ENCODE measurements at places on chromosomes 11 and 22. TPM values are rescaled to one million over a fixed set of nuclear protein-coding genes. Genes with fewer than 3 reads are reported as not detected.

RTN4RL2 gene
- total RNA-seq, result 0.27 TPM

DMC1 gene
- total RNA-seq, result 14.2 TPM

- peaks cover 65% of the 10 kb centered on the region for H3K36me3 ChIP-seq
- H3K4me1 ChIP-seq, result peaks cover 55% of the 10 kb centered on the region
Measured at GRCh38 chr11:65119670-65119995, 2.1 kb upstream of the ZNHIT2 start.

- H3K27me3 ChIP-seq, result peaks cover 7% of the 10 kb centered on the region
- no peaks in the 10 kb centered on the region for H3K36me3 ChIP-seq
- no peaks in the 10 kb centered on the region for H3K4me1 ChIP-seq
- DNase-seq, result no peak
Measured at GRCh38 chr22:27111796-27112672, 454.6 kb downstream of the MIAT start.

DNA sequence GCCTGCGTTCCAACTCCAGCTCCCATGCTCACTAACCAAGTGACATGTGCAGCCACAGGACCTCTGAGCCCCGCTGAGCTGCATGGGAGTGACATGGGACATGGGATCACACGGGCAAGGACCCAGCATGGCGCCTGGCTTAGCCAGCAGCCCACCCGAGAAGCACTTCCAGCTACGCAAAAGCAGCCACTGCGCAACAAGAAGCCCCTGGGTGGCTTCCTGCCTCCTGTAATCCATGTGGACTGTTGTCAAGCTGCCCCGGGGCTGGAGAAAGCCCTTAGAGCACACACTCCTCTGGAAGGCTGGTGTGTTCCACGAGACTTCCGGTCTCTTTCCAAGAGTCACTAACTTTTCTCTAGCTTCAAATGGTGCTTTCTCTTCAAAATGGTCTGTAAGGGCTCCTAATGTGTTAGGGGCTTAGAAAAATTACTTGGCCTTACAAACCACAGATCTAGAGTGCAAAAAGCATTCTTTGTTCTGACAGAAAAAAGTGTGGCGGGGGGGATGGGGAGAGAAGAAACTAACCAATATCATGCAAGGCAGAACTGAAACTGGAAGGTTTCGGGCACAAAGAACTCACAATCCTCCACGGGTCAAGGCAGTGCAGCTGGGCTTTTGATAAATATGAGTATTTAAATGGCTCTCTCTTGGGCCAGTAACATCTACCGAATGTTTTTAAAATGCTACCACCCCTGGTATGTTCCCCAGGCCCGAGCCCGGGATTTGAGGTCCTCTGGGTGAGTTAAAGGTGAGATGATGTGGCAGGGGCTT, 5.5 kb downstream of the C11orf24 start:
- no peak for DNase-seq
- H3K4me1 ChIP-seq, result peaks cover 21% of the 10 kb centered on the region
- no peaks in the 10 kb centered on the region for H3K27me3 ChIP-seq
- H3K36me3 ChIP-seq, result peaks cover 39% of the 10 kb centered on the region

GRCh38 chr11:2691991-2692875, 7.6 kb downstream of the KCNQ1OT1 start:
- no peak for DNase-seq
- H3K4me1 ChIP-seq, result no peaks in the 10 kb centered on the region
- no peaks in the 10 kb centered on the region for H3K36me3 ChIP-seq

MS4A12 gene
- total RNA-seq, result not detected

- DNase-seq, result no peak
- no peaks in the 10 kb centered on the region for H3K4me1 ChIP-seq
- no peaks in the 10 kb centered on the region for H3K36me3 ChIP-seq
- no peaks in the 10 kb centered on the region for H3K27me3 ChIP-seq
- H3K27ac ChIP-seq, result no peak overlapping the region
Measured at GRCh38 chr11:100397401-100397800, 289.7 kb upstream of the ARHGAP42 start.

DNA sequence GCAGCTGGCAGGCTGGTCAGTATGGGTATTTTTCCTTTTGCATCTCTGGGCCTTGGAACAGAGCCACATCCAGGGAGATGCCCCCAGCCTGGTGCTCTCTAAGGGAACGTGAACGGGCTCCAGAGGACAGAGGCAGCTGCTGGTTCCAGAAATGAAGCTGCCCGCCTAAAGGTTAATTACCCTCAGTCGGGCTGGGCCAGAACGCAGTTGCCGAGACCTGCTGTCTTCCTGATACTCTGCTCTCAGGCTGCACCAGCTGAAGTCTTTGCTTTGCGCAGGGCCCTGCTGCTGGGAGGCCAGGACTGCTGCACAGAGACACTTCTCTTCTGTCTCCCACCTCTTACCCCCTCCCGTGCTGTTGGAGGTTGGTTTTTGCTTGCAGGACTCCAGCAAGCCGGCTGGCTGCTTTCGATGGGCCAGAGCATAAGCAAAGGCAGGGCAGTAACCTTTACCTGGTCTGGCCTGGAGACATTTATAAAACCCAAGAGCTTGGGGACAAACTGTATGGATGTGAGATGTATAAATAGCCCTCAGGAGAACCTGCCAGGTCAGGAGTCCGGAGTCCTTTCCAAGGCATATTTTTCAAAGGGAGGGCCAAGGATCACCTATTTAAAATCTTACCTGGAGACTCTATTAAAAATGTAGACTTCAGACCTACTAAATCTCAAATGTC, 197.1 kb downstream of the GRIK4 start:
- H3K27ac ChIP-seq, result no peak overlapping the region
- no peaks in the 10 kb centered on the region for H3K36me3 ChIP-seq
- H3K4me3 ChIP-seq, result no peak overlapping the region
- peaks cover 3% of the 10 kb centered on the region for H3K27me3 ChIP-seq
- no peak for DNase-seq
- H3K4me1 ChIP-seq, result no peaks in the 10 kb centered on the region

NPTXR gene
- total RNA-seq, result 0.83 TPM

GRCh38 chr22:37762389-37762836, 45.3 kb upstream of the GCAT start:
- DNase-seq, result no peak
- no peaks in the 10 kb centered on the region for H3K27me3 ChIP-seq
- H3K36me3 ChIP-seq, result peaks cover 5% of the 10 kb centered on the region
- H3K27ac ChIP-seq, result no peak overlapping the region
- H3K4me3 ChIP-seq, result no peak overlapping the region
- no peaks in the 10 kb centered on the region for H3K4me1 ChIP-seq

LYVE1 gene
- total RNA-seq, result not detected

DNA sequence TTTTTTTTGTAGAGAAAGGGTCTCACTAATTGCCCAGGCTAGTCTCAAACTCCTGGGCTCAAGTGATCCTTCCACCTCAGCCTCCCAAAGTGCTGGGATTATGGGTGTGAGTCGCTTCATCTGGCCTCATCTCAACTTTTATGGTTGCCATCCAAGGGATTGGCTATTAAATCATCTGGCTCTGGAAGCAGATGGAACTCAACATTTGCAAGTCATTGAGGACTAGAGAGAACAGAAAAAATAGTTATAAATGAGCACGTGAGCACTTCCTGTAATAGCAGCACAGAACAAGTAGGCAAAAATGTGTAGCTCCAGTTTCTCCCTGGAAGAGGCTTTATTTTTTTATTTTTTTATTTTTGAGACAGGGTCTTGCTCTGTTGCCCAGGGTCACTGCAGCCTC, 22.3 kb upstream of the PATL1 start:
- H3K27ac ChIP-seq, result no peak overlapping the region
- no peak overlapping the region for H3K4me3 ChIP-seq
- H3K4me1 ChIP-seq, result peaks cover 3% of the 10 kb centered on the region
- H3K36me3 ChIP-seq, result peaks cover 2% of the 10 kb centered on the region

HTATIP2 gene
- total RNA-seq, result 42.8 TPM

KRTAP5-8 gene
- total RNA-seq, result not detected

MRPL48 gene
- total RNA-seq, result 44.9 TPM

PES1 gene
- 123 TPM for total RNA-seq

DNA sequence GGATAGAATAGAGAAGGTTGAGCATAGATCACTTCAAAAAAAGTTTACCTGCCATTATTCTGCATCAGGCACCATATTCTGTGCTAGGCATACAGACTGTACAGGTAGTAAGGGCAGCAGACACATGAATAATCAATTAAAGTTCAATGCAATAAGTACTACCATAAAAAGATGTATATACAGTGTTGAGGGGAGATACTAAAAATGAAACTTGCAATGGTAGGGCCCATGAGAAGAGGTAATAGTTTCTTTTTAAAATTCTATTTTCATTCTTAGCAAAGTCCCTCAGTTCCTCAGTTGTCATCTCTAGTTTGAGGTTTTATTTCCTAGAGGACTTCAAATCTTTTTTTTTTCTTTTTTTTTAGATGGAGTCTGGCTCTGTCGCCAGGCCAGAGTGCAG, 819.9 kb downstream of the FAM181B start:
- H3K36me3 ChIP-seq, result no peaks in the 10 kb centered on the region
- DNase-seq, result no peak
- no peak overlapping the region for H3K27ac ChIP-seq
- H3K27me3 ChIP-seq, result no peaks in the 10 kb centered on the region
- peaks cover 4% of the 10 kb centered on the region for H3K4me1 ChIP-seq
- no peak overlapping the region for H3K4me3 ChIP-seq

CCND1 gene
- 2.8 TPM for total RNA-seq

ARHGAP20 gene
- 0.45 TPM for total RNA-seq

- H3K27ac ChIP-seq, result no peak overlapping the region
- H3K36me3 ChIP-seq, result no peaks in the 10 kb centered on the region
- DNase-seq, result no peak
- no peak overlapping the region for H3K4me3 ChIP-seq
- H3K27me3 ChIP-seq, result peaks cover 27% of the 10 kb centered on the region
Measured at GRCh38 chr11:44335919-44336318, 26.0 kb upstream of the ALX4 start.

NOX4 gene
- total RNA-seq, result not detected

GNG3 gene
- not detected for total RNA-seq

DNA sequence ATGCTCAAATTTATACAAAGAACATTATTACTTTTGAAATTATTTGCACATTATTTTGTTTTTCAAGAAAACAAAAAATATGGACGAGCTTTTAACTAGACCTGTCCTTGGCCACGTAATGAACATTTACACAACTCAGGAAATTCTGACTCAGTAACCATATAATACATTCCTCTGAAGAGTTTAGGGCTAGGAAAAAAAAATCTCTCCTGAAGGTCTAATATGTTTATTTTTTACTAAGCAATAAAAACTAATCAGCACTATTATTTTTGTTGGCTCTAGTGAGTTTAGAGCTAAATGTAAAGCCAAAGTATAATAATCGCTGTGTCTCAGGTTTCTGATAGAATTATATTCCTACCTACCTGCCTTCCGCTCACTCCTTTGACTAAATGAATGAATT, 187.5 kb downstream of the SWAP70 start:
- no peaks in the 10 kb centered on the region for H3K4me1 ChIP-seq
- no peak overlapping the region for H3K4me3 ChIP-seq
- H3K36me3 ChIP-seq, result peaks cover 2% of the 10 kb centered on the region
- DNase-seq, result no peak
- H3K27ac ChIP-seq, result no peak overlapping the region

KRTAP5-11 gene
- total RNA-seq, result not detected

- no peaks in the 10 kb centered on the region for H3K27me3 ChIP-seq
- no peak for DNase-seq
- no peak overlapping the region for H3K4me3 ChIP-seq
Measured at GRCh38 chr11:32884770-32885384, 7.7 kb upstream of the QSER1 start.

- H3K4me3 ChIP-seq, result peak overlapping the region; percentile 26
- no peaks in the 10 kb centered on the region for H3K36me3 ChIP-seq
- peak; percentile 91 for DNase-seq
- H3K27ac ChIP-seq, result peak overlapping the region; percentile 65
Measured at GRCh38 chr11:75325713-75326438, 25.6 kb downstream of the ARRB1 start.

DNA sequence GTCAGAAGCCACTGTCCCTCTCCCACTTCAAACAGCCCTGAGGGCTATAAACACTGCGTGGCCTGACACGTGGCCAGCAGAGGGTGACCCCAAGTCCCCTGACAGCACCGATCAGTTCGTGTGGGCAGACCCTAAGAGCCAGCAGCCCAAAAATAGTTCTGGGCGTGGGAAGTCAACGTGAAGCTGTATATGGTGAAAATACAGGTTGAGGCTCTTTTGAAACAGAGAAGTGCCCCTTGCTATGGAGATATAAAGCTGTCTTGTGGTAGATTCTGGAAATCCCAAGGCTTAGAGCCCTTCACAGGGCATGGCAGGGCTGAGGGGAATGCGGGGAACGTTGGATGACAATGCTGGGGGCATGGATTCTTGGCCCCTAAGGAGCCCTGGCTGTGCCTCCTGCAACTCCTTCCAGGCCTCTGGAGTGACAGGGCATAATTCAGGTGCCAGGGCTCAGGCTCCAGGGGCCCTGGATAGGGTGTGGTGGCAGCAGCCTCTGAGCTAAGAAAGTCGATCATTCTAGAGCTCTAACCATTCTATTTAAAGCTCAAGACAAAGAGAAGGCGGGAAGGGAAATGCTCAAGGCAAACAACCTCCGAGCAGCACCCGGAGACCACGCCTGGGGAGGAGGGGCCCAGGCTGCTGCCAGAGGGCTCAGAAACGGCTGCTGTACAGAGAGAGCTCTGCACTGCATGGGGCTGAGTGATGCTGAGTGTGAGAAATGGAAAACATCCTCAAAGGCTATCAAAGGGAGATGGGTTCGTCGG, 60.4 kb upstream of the CD5 start:
- H3K4me3 ChIP-seq, result peak overlapping the region; percentile 58
- H3K27ac ChIP-seq, result peak overlapping the region; percentile 93
- no peaks in the 10 kb centered on the region for H3K27me3 ChIP-seq
- H3K4me1 ChIP-seq, result peaks cover 57% of the 10 kb centered on the region
- peaks cover 17% of the 10 kb centered on the region for H3K36me3 ChIP-seq

MDK gene
- 4.9 TPM for total RNA-seq

HTR3B gene
- not detected for total RNA-seq

DNA sequence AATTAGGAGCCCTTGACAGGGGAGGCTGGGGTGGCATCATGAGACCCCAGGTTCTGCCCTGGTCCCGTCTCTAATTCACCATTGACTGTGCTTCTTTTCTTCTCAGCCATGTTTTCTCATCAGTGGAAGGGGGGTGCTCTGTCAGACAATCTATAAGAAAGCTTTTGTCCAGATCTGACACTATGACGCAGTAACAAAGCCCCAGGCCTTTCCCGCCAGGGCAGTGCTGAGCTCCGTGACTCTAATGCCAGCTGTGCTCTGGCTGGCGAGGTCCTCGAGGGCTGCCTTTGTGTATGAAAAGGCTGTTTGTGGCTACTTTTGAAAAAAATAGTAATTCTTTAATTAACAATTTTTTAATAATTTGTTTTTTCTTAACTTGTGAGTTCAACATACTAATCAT, 3.2 kb downstream of the CD6 start:
- peak overlapping the region; percentile 100 for H3K27ac ChIP-seq
- peaks cover 49% of the 10 kb centered on the region for H3K4me1 ChIP-seq
- peaks cover 62% of the 10 kb centered on the region for H3K36me3 ChIP-seq
- no peaks in the 10 kb centered on the region for H3K27me3 ChIP-seq
- DNase-seq, result peak; percentile 61
- peak overlapping the region; percentile 83 for H3K4me3 ChIP-seq

DNA sequence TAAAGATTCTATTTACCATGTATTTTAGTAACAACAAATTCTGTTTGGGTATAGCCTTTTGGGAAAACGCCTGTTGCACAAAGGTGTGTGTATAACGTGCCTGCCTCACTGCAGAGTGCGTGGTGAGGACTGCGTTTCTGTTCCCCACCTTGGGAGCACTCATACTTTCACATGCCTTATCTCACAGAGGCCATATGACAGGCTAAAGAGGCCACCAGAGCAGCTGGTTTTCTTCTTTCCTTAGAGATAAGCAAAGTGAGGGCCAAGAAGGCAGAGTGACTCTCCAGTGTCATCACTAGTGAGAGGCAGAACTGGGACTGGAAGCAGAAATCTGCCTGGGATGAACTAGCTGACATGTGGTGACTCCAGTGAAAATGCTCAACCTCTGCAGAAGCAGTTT, 369.2 kb upstream of the NARS2 start:
- DNase-seq, result no peak
- no peak overlapping the region for H3K27ac ChIP-seq
- no peaks in the 10 kb centered on the region for H3K4me1 ChIP-seq
- H3K27me3 ChIP-seq, result peaks cover 2% of the 10 kb centered on the region
- H3K4me3 ChIP-seq, result no peak overlapping the region
- H3K36me3 ChIP-seq, result no peaks in the 10 kb centered on the region

All from activated CD8-positive, alpha-beta T cell treated with anti-CD3 and anti-CD28 coated beads for 36 hours (primary cell).